ENCODE measurements at places on chromosomes 3 and 15.

DNA sequence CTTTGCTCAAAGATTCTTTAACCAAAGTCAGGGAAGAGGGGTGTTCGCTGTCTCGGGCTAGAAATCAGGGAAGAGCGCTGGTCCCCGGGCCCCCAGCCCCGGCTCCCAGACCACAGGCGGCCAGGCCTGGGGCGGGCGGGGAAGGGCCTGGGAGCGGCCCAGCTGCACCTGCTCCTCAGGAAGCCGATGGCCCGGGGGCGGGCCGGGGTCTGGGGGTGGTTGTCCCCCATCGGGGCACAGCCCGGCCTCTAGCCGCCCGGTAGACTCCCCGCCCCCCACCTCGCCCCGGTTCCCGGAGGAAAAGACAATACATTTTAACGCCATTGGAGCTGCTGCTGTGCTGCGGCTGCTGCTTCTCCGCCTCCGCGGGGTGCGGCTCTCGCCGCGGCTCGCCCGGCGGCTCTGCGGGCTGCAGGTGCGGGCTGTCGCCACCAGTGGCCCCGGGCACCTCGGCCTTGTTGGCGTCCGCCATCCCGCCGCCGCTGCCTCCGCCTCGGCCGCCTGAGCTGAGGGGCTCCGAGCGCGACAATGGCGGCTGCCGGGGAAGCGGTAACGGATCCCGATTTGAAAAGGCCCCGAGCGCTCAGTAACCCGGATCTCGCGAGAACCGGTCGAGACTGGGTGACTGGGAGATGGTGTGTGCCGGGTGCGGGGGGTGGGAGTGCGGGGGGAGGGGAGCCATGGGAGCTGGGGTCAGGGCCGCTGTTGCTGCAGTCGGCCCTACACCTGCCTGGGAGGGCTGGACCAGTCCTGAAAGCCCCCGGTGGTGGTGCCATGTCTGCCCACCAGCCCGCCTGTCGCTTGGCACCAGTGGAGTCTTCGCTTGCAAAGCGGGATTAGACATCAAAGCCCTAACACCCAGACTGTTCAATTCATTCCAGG, at the start of gene MYEF2:
Gene MYEF2 (minus strand): TSS at position 530 of the 882 bp plus-strand sequence. CDS start 58 bp downstream, at position 472.
- DNase-seq, result peak; percentile 66

- DNase-seq, result no peak
These were observed 115.7 kb upstream of the LINGO1 start for GRCh38 chr15:77748078-77749064.

DNA sequence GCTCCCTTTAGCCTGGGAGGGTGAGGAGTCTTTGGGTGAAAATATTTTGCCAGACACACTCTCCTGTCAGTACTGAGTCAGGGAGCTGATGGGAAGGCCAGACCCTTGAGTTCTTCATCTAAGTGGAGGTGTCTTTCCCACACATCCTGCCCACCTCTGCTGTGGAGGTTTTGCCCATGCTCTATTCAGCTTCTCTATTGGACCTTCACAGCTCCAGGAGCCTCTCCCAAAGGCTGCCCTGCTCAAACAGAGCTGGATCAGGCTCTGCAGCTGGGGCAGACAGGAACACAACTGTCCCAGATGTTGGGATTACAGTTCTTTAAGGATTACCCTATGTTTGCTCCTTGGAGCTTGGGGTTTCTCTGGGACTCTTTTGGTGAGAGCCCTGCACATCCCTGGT, 77.9 kb downstream of the SPSB4 start:
- no peak for DNase-seq

- DNase-seq, result peak; percentile 73
These were observed at the start of gene PLSCR1 for GRCh38 chr3:146544002-146544928. Gene PLSCR1 (minus strand): TSS chr3:146544607. CDS start chr3:146536552, 8,055 bp downstream.

DNA sequence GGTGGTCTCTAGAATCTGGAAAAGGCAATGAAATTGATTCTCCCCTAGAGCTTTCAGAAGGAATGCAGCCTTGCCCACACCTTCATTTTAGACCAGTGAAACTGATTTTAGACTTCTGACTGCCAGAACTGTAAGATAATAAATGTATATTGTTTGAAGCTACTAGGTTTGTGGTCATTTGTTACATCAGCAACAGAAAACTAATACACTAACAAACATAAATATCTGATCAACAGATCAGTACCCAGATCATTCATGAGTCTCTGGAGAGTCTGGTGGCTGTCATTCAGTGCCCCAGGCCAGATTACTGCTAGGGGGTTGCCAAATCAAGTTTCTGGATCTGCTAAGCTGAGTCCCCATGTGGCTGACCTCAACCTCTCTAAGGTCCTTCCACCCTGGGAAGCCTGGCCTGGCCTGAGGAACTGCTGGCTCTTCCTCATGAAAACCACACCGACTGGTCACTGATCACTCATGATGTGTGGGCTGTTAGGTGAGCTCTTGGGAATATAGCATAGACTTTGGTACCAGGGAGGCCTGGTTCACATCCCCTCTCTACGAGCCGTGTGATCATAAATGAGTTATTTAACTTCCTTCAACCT, 11.1 kb upstream of the LACTB start:
- DNase-seq, result no peak

Measured in NCI-H1436 treated with DMSO at 0.1 percent for 48 hours (cell line).